GM12878 (cell line): ENCODE measurements at places on chromosomes 12 and 14.

- DNase-seq = no peak
Observed at GRCh38 chr12:65203376-65203775, 34.0 kb downstream of the LEMD3 start.

GRCh38 chr14:97233319-97233985, 436.3 kb downstream of the VRK1 start:
- DNase-seq = no peak

GRCh38 chr14:80212023-80212397, 706 bp upstream of the DIO2 start:
- DNase-seq = no peak

DNA sequence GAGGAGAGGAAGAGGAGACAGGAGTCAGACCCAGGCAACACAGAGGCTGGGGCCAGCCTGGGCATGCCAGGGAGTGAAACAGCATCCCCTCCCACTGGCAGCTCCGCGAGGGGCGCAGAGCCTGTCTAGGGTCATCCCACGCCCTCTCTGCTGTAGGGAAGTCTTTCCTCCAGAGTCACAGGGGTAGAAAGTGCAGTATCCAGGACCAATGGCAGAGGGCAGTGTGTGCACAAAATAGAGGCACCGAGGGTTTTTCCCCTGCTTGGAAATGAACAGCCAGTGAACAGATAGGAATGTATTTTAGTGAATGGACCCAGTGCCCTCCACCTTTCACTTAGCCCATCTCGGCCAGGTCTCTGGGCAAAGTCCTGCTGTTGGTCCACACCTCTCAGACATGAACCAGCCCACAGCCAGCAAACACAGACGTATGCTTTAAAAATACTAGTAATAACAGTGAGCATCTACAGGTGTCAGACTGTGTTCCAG, 9.4 kb upstream of the KRT74 start:
- DNase-seq = no peak

DNA sequence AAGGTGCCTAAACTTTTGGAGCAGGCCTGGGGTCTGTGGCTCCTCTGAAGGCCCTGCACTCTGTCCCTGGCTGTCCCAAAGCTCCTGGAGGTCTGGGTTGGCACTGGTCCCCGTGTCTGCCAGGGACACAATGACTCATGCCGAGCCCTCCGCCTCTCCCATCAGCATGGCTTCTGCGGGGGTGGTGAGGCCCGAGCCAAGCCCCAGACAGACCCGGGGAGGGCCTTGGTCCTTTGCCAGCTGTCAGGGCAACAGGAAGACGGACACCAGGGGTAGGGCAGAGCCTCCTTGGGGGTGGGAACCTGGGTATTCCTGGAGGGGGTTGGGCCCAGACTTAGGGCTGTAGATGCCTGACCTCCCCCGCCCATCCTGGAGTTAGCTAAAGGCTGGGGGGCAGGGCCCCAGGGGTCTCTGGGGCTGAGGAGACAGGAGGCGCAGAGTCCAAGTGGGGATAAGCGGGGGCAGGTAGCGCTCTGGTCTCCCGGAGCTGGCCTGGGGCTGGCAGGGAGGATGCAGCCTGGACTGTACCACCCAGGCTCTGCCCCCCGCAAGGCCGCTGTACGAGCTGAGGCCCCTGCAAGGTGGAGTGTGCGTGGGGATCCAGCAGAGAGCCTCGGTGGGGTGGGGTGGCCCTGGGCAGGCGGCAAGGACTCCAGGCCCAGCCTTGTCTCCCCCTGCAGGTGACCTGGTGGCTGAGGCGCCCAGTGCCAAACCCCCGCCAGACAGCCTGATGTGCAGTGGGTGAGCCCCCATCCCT, 16.4 kb upstream of the PUS1 start:
- no peak for DNase-seq
